Stimulated activated CD4-positive, alpha-beta T cell treated with anti-CD3 and anti-CD28 coated beads, Interleukin-12 subunit alpha, Interleukin-12 subunit beta, amount 100 ng/mL, for 48 hours (primary cell): ENCODE measurements at places on chromosomes 4 and X.

- DNase-seq: no peak
Observed at GRCh38 chrX:107396783-107397182, 52.7 kb upstream of the FRMPD3 start.

- DNase-seq: no peak
Observed at GRCh38 chr4:78673337-78673736, 102.8 kb upstream of the BMP2K start.

DNA sequence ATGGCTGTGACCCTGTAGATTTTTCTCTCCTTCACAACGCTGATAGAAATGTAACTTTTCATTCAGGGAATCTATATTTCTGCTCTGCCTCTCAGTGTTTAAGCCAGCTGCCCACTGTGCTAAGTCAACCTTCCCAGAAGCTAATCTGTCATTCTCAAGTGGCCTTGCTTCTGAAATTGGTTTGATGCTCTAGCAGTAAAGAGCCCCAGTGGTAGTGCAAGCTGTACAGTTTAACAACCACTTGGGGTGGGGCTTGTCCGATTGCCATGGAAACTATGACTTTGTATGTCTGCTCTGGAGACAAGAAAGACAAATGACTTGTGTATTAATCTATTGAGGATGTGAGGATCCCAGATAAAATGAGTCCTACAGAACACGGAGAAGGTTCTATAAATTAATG is 620.9 kb upstream of the GALNT7 start:
- DNase-seq: no peak

DNA sequence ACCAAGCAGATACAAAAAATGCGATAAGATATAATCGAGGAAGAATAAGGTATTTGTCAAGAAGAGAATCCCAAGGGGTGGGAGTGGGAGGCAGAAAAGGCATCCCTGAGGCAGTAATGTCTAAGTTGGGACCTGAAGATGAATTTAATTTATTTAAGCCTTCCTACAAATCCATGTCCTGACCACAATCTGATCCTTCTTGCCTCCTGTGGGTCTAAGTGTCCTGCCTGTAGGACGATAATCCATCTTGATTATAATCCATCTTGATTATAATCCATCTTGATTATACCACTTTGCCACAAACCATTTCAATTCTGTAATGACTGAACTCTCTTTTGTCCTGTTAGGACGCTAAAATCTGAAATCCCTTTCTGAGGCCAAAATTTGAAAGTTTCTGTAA is 130.2 kb downstream of the COL25A1 start:
- no peak for DNase-seq

GRCh38 chrX:137363559-137363958 is 202.4 kb upstream of the ZIC3 start:
- DNase-seq: no peak

DNA sequence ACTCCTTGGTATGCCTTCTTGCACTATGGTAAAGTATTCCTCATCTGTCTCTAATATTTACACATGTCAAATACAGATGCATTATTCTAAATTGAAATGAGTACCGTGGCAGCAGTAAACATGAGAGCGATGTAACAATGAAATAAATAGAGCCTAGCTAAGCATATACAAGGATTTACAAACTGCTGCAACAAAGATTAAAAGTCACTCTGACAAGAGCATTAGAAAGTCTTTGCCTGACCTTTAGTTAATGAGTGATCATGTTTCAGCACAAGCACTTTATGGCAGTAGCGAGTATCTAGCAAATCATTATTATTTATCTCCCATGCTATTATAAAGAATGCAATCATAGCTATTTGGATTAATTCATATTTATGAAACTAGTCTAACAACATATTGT is 547.0 kb upstream of the NDST4 start:
- no peak for DNase-seq

GRCh38 chr4:154959756-154960155 is 178.7 kb downstream of the RBM46 start:
- DNase-seq: no peak

GRCh38 chr4:156710365-156711192 is 261.0 kb downstream of the PDGFC start:
- DNase-seq: no peak

DNA sequence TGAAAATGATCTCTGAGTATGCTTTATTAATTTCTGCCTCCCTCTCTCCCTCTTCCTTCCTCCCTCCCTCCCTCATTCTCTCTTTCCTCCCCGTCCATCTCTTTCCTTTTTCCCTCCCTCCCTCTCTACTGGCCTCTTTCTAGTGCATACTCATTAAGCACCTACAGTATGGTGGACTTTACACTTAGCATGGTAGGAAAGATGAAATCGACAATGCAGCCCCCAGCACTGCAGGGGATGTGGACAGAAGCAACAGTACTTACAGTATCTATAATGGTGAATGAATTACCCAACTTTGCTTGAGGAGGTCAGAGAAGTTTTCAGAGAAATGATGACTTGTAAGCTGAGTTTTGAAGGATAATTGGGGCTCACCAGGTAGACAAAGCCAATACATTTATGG is 143.8 kb upstream of the RPS6KA3 start:
- no peak for DNase-seq

- DNase-seq: no peak
Observed at GRCh38 chr4:1038948-1039492, 27.6 kb downstream of the FGFRL1 start.

DNA sequence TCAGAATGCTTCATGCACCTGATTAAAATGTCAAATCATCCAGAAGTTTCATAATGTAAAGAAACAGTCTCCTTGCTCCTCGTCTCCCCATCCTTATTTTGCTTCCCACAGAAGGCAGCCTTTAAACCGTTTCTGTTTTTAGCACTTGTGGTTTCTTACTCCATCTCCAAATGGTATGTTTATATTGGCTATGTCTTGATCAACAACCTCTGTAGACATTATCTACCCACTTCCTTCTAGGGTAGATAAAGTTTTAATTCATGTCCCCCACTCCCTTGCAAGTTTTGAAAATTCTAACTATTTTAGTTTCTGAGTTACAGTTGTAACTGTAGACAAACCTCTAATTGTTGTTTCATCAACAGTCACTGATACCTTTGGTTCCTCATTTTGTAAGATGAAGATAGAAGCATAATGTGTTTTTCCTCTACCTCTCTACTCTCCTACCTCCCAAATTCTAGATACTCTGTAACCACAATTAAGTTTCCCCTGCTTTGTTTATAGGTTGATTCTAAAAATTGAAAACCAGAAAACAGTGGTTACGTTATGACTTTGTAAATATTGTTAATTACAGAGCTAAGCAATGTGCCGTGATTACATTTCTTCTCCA is 291.7 kb upstream of the GATB start:
- no peak for DNase-seq

DNA sequence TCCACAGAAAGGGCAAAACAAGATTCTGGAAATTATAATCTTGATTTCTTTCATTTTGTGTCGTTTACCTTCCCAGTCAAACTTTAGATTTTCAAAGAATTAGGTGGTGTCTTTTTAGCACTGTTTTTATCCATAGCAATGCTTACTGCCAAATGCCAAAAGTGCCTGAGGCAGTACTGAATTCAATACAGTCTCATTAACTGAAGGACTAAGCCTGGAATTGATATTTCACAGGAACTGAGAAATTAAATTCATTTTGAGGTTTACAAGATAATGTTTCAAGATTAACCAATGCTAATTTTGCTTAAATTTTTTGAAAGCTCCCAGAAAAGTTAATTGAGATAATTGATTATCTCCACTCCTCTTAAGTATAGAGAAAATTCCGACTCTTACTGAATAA is 68.8 kb upstream of the ARHGAP24 start:
- no peak for DNase-seq

GRCh38 chr4:39346856-39347519 is 19.2 kb downstream of the RFC1 start:
- no peak for DNase-seq

DNA sequence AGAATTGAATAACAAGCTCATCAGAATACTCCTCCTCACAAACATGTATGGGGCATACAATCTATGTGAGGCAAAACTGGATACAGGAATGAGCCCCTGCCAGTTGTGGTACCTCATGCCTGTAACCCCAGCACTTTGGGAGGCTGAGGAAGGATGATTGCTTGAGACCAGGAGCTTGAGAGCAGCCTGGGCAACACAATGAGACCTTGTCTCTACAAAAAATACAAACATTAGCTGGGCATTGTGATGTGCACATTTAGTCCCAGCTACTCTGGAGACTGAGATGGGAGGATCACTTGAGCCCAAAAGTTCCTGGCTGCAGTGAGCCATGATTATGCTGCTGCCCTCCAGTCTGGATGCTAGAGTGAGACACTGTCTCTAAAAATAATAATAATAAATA is 611.0 kb downstream of the NLGN4X start:
- DNase-seq: no peak

DNA sequence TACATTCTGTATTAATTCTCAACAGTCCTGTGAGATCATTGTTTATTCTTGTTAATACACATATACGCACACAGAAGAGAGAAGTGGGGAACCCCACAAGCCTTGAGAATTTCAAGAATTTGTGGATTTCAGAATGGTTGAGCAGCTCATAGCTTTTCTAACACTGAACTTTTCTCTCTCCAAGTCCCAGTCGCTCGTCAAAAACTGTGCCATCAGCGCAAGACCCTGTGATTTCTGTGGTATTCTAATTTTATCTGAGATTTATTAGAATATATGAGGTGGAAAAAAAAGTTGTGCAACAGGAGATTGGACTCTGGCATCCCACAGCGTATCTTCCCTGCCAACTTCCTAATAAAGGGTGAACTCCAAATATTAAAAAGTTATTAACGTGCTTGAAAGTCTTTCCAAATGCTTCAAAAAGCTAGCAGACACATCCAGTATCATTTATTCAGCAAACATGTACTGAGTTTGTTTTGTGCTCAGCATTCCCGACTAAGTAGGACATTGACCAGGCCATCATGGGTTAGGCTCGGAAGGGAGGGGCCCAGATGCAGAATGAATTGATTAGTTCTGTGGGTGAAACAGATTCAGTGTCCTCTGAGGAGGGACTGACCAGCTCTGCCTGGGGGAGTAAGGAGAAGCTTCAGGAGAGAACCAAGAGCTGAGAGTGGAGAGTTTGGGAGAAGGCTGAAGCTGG is 165.6 kb downstream of the CBR4 start:
- DNase-seq: no peak

GRCh38 chr4:3440979-3441500 is 728 bp upstream of the HGFAC start:
- no peak for DNase-seq

DNA sequence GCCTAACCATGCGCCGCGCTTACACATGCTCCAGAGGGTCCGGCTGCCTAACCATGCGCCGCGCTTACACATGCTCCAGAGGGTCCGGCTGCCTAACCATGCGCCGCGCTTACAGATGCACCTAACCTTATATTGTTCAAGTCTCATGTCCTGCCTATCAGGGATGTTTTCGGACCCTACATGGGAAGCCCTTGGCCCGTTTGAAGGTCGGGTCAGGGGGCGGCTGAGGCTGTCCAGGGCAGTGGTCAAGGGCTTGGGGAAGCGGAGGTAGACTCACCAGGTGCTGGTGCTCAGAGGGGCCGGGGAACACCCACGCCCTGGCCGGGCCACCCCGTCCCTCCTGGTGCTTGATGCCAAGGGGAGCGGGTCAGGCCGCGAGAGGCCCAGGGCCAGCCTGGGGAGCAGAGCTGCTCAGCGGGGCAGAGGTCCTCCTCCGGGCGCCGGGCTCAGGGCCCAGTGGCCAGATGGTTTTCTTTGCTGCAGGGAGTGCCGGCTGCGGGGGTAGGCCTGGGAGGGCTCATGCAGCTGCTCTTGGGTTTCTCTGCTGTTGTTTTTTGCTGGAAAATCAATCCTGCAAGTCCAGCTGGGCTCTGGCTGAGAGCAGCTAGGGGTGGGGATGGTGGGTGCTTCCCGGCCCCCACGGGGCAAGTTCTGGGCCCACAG is 35.4 kb upstream of the SPON2 start:
- DNase-seq: no peak

DNA sequence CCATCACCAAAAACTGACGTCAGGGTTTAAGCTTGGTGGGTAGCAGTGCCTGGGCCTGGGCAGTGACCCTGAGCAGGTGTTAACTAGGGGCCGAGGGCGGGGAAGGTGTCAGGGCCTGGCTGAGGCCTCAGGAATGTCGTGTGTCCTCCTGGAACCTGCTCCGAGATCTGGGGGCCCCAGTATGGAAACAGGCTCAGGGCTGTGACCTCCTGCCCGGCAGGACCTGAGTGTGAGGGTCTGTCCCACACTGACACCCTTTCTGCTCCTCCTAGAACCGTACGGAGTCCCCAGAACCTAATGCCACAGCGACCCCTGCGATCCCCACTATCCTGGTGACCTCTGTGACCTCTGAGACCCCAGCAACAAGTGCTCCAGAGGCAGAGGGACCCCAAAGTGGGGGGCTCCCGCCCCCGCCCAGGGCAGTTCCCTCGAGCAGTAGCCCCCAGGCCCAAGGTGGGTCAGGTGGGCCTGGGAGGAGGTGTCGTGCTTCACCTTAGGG is 741 bp downstream of the HGFAC start:
- DNase-seq: no peak

DNA sequence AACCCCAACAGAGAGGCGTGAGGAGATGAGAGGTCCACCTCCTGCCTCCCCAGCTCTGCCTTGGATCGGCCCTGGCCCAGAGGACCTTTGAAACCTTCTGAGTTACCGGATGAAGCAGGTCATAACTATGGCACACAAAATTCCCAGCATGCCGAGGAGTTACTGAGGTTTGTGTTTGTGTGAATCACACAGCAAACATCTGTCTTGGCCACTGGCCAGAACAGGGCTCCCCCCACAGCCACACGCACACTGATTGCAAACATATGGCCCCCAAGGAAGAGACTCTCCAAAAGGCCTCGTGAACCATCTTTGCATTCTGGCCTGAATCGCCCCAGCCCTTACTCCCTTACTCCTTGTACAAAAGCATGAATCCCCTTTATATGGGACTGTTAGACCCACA is 18.9 kb downstream of the RPS4X start:
- no peak for DNase-seq

- no peak for DNase-seq
Observed at GRCh38 chrX:16491461-16491860, 158.5 kb upstream of the S100G start.

DNA sequence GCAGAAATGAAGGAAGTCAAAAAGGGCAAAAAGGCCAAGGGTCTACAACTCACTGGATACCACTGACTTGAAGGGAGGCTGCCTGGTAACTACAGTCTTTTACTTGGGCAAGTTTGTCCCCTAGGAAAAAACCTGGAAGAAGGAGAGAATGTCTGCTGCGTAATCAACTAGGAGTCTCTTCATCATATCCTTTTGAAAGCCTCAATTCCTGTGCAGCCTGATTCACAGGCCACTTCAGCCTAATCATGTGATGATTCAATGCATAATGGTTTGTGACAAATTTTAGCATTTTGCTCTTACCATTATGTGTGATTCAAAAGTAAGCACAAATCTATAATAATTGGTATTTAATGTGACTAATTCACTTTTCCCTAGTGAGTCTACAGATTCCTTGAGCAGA is 273.6 kb downstream of the FRMPD4 start:
- DNase-seq: no peak

GRCh38 chr4:24508541-24508940 is 75.8 kb downstream of the DHX15 start:
- DNase-seq: no peak

- no peak for DNase-seq
Observed at GRCh38 chr4:7799736-7800135, 139.9 kb downstream of the AFAP1 start.
